ENCODE measurements at places on chromosomes 5 and 9. TPM values are rescaled to one million over a fixed set of nuclear protein-coding genes. Genes with fewer than 3 reads are reported as not detected.

Gene PKD2L2
- total RNA-seq, result not detected

DNA sequence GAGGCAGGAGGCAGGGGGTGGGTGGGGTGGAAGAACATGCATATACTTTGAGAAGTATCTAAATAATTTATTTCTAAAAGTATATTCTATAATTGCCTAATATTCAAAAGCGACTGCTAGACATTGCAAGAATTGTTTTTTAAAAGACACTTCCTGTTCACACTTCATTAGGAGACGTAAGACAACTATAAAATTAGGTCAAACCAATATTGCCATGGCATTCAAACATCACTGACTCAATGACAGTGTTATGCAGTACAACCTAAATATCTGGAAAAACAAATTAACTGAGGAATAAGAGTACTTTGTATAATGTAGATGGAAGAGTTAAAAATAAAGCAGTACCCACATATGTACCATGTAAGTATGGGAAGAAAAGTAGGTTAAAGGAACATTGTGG lies 4.5 kb downstream of the CCNH start:
- DNase-seq, result no peak

DNA sequence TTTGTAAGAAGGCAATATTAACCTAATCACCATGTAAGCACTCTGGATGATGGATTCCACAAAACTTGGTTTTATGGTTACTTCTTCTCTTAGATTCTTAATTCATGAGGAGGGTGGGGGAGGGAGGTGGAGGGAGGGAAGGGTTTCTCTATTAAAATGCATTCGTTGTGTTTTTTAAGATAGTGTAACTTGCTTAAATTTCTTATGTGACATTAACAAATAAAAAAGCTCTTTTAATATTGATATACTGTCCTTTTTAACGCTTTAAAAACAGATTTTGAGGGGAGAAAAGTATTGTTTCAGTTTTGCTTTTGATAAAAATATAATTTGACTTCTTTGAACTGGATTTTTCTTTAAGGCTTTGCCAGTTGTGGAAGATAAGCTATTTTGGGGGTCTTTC lies 59.8 kb downstream of the LMNB1 start:
- DNase-seq, result no peak

GRCh38 chr9:90517103-90517502 lies 125.5 kb downstream of the DIRAS2 start:
- DNase-seq, result no peak

GRCh38 chr5:124393584-124394379 lies 352.7 kb downstream of the ZNF608 start:
- no peak for DNase-seq

- DNase-seq, result no peak
Observed at GRCh38 chr9:109141375-109141774, 21.6 kb upstream of the TMEM245 start.

GRCh38 chr9:121685795-121686377 lies 34.5 kb downstream of the DAB2IP start:
- DNase-seq, result no peak

DNA sequence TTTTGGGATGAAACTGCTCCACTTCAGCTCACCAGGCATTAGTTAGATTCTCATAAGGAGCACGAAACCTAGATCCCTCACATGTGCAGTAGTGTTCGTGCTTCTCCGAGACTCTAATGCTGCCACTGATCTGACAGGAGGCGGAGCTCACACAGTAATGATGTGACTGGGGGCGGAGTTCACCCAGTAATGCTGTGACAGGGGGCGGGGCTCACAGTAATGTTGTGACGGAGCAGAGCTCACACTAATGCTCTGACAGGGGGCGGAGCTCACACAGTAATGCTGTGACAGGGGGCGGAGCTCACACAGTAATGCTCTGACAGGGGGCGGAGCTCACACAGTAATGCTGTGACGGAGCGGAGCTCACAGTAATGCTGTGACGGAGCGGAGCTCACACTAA lies 27.1 kb upstream of the LRRC14B start:
- DNase-seq, result peak; percentile 64

Gene PCDHA6
- total RNA-seq, result 0.34 TPM

- no peak for DNase-seq
Observed at GRCh38 chr5:12250454-12250853, 346.2 kb upstream of the CTNND2 start.

Measured in Caki2 (cell line).